Fibroblast of skin of left quadriceps (primary cell): ENCODE measurements at places on chromosomes 3 and 15.

DNA sequence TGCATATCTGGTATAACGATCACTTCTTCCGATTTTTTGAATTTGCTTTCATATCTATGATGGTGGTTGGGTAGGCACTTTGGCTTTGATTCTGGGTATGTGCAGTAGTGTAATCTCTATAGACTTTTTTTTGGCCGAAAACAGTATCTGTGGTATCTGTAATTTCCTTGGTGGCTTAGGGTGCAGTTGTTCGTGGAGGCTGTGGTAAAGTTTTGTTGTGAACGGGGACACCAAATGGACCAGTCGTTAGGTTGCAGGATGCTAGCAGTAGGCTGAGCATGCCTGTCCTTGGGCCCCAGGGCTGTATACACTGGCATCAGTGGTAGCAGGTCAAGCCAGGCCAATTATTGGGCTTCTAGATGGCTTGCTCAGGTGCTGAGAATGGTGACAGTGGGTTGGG lies 55.2 kb downstream of the CCDC66 start:
- DNase-seq = no peak

- no peak for DNase-seq
These were observed 33.0 kb downstream of the MITF start for GRCh38 chr3:69772152-69772867.

GRCh38 chr3:51382947-51383578 lies 2.0 kb upstream of the MANF start:
- no peak for DNase-seq

DNA sequence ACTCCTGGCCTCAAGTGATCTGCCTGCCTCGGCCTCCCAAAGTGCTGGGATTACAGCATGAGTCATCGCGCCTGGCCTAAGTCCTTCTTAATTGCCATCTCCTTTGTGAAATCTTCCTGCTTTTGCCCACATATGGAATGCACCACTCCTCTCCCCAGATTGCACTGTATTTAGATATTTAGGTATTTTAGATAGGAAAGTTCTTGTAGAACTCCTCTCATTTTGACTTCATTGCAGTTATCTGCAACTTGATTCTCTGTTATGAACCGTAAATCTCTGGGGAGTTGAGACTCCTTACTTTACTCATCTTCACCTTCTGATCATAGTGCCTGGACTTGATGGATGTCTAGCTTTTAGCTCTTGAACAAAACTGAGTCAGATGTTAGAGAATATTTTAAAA lies 150.7 kb downstream of the AKAP13 start:
- DNase-seq = peak; percentile 11

DNA sequence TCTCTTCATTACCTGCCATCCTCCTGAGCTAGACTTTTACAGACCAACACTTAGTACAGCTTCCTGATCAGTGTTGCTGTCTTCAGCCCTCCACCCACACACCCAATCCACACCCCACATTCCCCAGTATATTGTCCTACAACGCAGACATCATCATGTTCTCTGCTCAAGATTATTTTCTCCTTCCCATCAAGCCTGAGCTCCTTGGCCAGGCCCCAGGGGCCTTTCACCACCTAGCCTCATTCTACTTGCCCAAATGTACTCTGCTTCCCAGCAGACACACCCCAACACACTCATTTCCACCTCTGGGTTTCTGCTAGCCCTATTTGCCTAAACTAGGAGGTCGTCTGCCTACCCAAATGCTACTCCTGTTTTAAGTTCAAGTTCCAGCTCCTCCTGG lies 37.0 kb downstream of the DAPK2 start:
- DNase-seq = no peak

GRCh38 chr3:131079086-131079485 lies 52.4 kb downstream of the NEK11 start:
- no peak for DNase-seq

- no peak for DNase-seq
These were observed 49.1 kb downstream of the NR1D2 start for GRCh38 chr3:23994244-23994569.

DNA sequence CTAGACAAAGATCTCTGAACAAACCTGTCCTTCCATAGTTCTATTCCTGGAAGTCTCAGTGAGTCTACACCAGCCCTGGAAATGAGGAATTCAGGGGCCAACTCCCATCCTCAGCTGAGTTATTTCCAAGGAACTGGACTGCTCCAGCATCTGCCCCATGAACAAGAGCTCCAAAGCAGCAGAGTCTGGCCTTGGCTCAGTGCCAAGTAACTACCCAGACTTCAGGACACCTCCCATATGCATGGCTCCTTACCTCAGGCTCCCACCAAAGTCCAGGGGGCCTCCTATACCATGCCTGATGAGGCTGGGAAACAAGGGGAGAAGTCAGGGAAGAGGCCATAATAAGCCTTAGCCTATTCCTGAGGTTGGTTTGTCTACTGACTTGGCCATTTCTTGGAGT lies 45.0 kb downstream of the FAIM start:
- no peak for DNase-seq
